ENCODE measurements at places on chromosomes 4 and X. TPM values are rescaled to one million over a fixed set of nuclear protein-coding genes. Genes with fewer than 3 reads are reported as not detected.

- H3K4me1 ChIP-seq: no peaks in the 10 kb centered on the region
- no peaks in the 10 kb centered on the region for H3K36me3 ChIP-seq
- H3K27ac ChIP-seq: no peak overlapping the region
- DNase-seq: no peak
- no peak overlapping the region for H3K4me3 ChIP-seq
Observed at GRCh38 chr4:144967161-144967560, 130.8 kb downstream of the ANAPC10 start.

DNA sequence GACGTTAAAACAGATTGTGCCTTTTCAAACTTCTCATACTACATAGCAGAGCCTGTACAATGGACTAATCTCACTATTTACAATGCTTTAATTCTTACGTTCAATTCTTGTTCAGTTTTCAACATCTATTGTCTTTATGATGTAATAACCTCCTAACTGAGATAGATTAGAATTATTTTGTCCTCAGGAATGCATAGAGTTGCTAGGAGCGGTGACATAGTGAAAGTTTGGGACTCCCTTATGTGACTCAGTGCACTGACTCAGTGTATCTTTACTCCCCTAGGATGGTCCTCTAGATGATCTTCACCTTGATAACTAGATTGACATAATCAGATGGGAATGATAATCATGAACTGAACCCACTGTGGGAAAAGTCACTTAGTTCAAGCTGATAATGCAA, 151.5 kb downstream of the VEGFC start:
- no peak overlapping the region for H3K4me3 ChIP-seq
- no peaks in the 10 kb centered on the region for H3K4me1 ChIP-seq
- no peak overlapping the region for H3K27ac ChIP-seq
- H3K27me3 ChIP-seq: no peaks in the 10 kb centered on the region
- H3K36me3 ChIP-seq: no peaks in the 10 kb centered on the region

GRCh38 chr4:23967281-23967680, 77.4 kb upstream of the PPARGC1A start:
- no peaks in the 10 kb centered on the region for H3K36me3 ChIP-seq

GRCh38 chr4:125849869-125850268, 535.1 kb downstream of the FAT4 start:
- H3K27me3 ChIP-seq: no peaks in the 10 kb centered on the region
- H3K27ac ChIP-seq: no peak overlapping the region
- H3K4me1 ChIP-seq: no peaks in the 10 kb centered on the region
- no peak overlapping the region for H3K4me3 ChIP-seq
- no peaks in the 10 kb centered on the region for H3K36me3 ChIP-seq
- no peak for DNase-seq

DNA sequence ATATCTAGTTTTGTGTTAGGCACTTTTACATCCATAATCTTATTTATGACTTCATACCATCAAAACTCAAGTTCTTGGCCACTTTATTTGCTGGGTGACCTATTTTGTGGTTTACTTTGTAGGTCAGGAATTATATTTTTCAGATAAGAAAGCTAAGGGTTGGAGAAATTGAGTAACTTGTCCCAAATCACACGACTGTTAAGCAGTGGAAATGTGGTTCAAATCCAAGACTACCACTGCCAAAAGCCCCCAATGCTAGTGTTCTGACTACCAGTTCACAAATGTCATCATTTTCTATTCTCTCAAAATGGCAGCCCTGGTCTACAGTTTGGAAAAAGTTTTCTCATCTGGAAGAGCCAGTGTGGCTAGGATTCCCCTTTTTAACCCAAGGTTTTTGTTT, 74.6 kb downstream of the OPHN1 start:
- no peak for DNase-seq
- H3K27me3 ChIP-seq: no peaks in the 10 kb centered on the region
- no peak overlapping the region for H3K4me3 ChIP-seq
- H3K36me3 ChIP-seq: no peaks in the 10 kb centered on the region
- H3K4me1 ChIP-seq: no peaks in the 10 kb centered on the region
- no peak overlapping the region for H3K27ac ChIP-seq

DNA sequence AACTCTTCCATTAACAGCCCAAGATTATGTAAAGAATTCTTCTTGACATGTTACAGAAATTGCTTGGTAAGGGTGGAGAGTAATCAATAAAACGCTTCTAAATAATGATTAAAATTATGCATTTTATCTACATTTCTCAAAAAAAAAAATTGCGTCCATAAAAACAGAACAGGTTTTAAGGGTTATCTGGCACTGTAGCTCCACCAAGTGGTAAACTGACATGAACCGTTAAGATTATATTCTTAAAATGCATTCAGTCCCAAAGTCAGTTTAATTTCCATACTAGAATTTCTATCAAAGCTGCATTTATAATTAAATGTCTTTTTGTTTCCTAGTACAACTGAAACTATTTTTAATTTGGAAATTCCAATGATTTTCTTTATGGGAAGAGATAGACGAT, 214.0 kb upstream of the UGT8 start:
- no peaks in the 10 kb centered on the region for H3K27me3 ChIP-seq
- H3K36me3 ChIP-seq: no peaks in the 10 kb centered on the region
- no peaks in the 10 kb centered on the region for H3K4me1 ChIP-seq
- no peak overlapping the region for H3K4me3 ChIP-seq
- H3K27ac ChIP-seq: no peak overlapping the region

DNA sequence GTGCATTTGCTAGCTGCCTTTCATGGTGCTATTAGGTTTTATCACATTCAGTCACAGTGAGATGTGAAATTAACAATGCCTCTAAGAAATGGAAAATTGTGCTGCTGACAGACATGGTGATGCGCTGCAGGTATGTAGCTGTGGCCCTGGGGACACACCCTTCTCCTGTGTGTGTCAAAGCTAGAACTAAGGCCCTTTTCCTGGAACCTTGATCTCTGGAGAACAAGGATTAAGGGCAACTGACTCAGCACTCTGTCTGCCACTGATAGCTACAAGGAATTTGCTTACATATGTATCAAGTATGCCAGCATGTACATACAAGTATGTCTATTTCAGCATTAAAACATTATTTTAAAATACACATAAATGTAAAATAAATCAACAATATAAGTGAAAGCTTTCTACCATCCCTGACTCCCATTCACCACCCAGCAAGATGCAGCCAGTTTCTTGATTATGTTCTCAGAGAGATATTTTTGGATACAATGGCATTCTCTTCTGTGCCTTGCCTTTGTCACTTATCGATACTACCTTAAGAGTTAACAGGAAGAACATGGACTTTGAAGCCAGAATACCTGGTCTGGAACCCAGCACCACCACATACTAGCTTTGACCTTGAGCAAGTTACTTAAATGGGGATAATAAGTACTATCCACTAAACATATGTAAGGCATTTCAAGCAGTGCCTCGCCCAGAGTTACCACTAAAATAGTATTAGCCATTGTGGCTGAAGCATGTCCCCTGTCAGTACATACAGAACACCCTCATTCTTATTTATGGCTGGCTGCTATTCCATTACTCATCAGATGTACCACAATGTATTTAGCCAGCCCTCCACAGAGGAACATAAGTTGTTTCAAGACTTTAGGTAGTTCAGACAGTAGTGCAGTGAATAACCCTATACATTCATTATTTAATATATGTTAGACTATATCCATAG, 68.5 kb downstream of the NPNT start:
- H3K27me3 ChIP-seq: no peaks in the 10 kb centered on the region
- H3K27ac ChIP-seq: peak overlapping the region; percentile 32
- H3K36me3 ChIP-seq: peaks cover 32% of the 10 kb centered on the region
- H3K4me1 ChIP-seq: peaks cover 7% of the 10 kb centered on the region
- no peak overlapping the region for H3K4me3 ChIP-seq

DKK2 gene
- 10.3 TPM for total RNA-seq

Measured in ascending aorta (tissue), 2 donors.